Activated gamma-delta T cell treated with anti-CD3 and anti-CD28 coated beads, Interleukin-2, amount 50 U/mL, for 16 hours (primary cell): ENCODE measurements at places on chromosomes 6 and 20.

DNA sequence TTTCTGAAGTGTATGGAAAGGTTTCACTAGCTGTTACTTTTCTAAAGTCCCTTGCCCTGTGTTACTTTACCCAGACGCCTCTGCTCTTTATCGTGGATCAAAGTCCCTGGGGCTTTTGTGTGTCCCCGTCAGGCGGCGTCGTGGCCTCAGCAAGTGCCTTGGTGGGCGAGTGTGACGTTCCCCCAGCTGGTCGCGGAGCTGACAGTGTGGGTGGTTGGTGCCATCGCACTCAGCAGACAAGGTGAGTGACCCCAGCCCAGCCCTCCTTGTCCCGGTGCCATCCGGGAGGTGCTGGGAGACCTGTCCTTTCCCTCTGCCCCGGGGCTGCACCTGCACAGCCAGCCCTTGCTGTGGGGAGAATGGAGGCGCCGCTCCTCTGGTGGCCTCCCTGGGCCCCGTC lies 27.3 kb upstream of the TCFL5 start:
- DNase-seq: no peak

- DNase-seq: no peak
Observed at GRCh38 chr6:45892696-45893245, 122.9 kb downstream of the CLIC5 start.

DNA sequence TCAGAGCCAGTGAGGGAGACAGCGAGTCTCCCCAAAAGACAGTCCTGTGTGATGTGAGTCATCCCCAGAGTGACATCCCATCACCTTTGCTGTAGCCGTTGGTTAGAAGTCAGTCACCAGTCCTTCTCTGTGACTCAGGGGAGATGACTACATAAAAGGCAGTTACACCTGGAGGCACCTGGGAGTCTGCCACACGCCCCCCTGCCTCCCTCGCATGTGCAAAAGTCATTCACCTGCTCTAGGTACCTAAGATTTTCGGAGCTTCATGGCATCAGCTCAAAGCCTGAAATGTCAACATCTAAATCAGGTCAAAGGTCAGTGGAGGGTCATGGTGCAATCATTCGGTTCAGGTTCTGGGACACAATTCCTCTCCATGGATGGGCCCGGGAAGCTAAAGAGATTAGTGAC lies 50.3 kb downstream of the PRR18 start:
- no peak for DNase-seq

- no peak for DNase-seq
Observed at GRCh38 chr6:46961232-46961631, 39.5 kb upstream of the ADGRF5 start.

- DNase-seq: no peak
Observed at GRCh38 chr20:63015662-63016361, 9.0 kb upstream of the BHLHE23 start.

GRCh38 chr6:17381424-17382147 lies 11.8 kb upstream of the CAP2 start:
- DNase-seq: no peak

- DNase-seq: no peak
Observed at GRCh38 chr20:47459344-47460073, 42.2 kb upstream of the NCOA3 start.

GRCh38 chr6:30964075-30964474 lies 19.4 kb upstream of the MUC21 start:
- DNase-seq: no peak

DNA sequence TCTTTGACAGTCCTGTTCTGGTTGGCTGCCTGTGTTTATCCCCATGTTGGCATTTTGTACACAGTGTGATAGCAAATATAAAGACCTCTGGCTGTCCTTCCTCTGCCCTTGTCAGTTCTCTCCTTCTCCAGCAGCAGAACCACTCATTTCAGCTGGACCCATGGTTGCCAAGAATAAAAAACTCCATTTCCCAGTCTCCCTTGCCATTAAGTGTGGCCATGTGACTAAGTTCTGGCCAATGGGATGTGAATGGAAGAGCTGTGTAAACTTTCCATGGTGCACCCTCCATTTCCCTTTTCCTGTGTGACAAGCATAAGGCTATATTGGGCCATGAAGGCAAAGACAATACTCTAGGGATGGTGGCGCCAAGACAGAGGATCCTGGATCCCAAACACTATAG lies 78.4 kb upstream of the TBC1D7 start:
- DNase-seq: no peak

DNA sequence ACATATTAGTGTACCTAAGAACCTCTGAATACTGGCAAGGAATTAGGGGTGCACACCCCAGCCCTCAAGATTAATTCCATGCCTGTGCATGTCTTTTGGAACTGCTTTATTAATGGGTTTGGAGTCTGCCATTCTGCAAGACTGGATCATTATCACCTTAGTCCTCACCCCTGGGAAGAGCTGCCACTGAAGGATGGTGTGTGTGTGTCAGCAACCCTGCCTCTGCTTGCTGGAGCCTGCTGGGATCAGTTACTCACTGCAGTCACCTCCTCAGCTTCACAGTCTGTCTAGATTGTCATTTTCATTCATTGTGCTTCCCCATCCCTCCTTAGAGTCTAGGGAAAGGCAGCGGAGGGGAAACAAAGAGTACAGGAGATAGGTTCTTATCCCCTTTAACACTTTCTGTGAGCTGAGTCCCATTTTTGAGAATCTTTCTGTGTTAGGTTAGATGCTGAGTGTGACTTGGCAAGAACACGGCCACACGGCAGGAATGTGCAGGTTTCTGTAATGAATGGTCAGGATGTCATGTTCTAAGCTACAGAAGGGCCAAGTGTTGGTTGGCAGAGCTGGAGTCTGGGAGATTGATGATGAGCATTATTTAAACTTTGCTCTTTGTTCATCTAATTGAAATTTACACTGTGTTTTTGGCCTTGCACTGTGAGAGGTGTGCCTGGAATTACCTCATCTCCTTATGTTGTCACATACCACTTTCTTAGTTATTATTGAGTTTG lies 21.1 kb downstream of the GHRH start:
- DNase-seq: no peak

- DNase-seq: no peak
Observed at GRCh38 chr6:120615238-120615637, 719.0 kb downstream of the TBC1D32 start.

- no peak for DNase-seq
Observed at GRCh38 chr20:63482021-63482587, 9.6 kb upstream of the KCNQ2 start.

GRCh38 chr6:166168616-166169548 lies 1.2 kb upstream of the TBXT start:
- DNase-seq: no peak

DNA sequence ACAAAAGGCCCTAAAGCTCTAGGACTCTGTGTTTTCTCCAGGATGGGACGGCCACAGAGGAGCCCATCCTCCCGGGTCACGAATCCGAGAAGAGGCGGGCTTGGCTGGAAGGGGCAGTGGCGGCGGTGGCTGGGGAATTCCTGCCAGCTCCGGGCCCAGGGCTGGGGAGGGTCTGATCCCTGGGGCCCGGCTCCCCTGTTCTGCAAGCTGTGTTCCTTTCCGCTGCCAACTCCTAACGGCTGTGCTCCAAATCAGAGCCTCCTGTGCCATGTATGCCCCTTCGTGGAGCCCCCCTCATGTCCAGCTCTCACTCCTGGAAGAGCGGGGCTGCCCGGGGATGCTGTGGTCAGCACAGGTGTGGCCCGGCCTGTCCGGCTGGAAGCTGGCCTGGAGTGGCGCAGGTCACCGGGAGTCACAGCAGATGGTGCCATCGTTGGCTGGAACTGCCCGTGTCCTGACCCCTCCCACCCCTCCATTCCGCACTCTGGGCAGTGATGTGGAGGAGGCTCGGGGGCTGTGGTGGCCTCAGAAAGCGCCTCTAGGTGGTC lies 88.2 kb upstream of the MPC1 start:
- no peak for DNase-seq

- DNase-seq: no peak
Observed at GRCh38 chr20:35292504-35293285, 470 bp upstream of the FAM83C start.

- DNase-seq: no peak
Observed at GRCh38 chr20:3751675-3752385, 15.7 kb downstream of the ADISSP start.

DNA sequence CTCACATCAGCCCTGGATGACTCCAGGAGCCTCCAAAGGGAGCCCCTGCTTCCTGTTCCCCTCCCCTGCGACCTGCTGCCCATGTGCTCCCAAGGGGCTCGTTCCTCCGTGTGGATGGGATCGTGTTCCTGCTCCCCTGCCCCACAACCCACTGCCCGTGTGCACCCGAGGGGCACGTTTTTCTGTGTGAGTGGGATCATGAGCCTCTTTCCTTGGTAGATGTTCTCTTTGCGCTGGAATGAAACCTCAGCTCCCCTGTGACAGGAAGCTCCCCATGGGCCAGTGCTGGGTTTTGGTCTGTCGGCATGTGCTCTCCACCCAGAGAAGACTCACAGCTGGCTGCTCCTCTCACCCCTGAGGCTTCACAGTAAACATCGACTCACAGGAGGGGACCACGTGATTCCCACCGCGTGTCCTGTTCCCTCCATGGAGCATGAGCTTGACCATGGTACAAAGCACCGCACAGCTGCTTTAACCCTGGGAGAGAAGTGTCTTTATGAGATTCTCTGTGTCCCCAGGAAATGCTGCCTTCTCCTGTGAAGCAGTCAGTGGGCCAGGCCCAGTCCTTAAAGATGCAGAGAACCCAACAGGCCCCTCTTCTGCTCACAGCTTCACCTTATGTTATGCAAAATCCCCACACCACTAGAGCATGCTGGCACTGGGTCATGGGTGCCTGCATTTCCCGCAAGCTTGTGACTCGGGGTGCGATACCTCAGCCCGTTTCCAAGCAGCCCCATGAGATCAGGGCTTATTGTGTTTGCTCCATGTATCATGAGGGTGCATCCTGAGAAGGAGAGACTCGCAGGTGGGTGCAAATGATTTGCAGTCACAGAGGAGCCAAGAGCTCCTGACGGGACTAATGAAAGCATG lies 215.1 kb downstream of the ERMARD start:
- no peak for DNase-seq

DNA sequence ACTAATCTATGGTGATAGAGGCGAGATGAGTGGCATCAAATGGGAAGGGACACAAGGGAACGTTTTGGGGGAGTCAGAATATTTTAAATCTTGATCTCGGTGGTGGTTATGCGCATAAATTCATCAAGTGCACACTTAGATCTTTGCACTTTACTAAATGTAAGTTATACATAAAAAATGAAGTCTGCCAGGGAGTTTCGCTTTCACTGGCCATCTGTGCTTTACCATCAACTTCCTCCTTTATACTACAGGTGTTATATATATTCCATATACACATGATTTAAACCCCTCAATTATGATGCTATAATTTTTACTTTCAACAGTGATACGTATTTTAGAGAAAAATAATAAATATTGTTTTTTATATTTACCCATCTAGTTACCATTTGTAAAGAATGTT lies 97.6 kb upstream of the AKIRIN2 start:
- DNase-seq: no peak

- no peak for DNase-seq
Observed at GRCh38 chr6:133833949-133834359, 55.0 kb upstream of the TCF21 start.

DNA sequence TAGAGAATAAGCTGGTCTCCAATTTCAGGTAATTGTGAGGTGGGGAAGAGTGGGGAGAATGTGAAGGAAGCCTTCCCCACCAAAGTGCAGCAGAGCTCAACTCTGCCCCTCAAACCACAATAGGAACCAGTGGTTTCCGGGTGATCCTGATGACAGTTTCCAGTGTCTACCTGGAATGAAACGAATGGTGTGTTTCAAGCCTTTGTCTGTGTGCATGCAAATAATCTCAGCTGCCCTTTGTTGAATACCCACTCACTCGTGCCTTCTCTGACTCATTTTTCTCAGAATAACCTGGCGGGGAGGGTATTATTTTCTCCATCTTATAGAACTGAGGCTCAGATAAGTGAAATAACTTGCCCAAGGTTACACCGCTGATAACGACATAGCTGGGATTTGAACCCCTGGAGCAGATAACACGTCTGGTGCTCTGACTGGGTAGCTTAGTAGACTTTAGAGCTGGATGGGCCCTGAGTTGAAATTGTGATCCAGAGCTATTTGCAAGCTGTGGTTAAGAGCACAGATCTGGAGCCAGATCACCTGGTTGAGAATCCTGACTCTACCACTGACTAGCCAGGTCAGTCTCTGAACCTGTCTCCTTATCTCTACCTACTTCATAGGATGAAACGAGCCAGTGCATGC lies 85.1 kb downstream of the EYA2 start:
- DNase-seq: no peak

GRCh38 chr6:17972074-17972952 lies 15.1 kb downstream of the KIF13A start:
- no peak for DNase-seq
